NCI-H1694 (cell line): ENCODE measurements at places on chromosomes 1 and 21.

DNA sequence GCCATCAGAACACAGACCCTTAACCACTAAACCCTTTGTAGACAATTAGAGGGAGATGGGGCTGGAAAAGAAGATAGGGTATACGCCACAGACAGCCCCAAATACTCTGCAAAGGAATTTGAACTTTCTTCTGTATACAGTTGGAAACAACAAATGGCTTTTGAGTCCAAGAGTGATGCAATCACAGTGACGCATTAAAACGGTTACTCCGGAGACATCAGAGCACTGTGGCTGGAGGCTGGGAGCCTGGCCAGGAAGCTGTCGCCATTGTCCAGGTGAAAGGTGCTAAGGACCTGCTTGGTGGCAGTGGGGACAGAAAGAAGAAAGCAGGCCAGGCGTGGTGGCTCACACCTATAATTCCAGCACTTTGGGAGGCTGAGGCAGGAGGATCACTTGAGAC, 4.2 kb downstream of the FLAD1 start:
- no peak for DNase-seq

- DNase-seq, result no peak
Measured at GRCh38 chr1:17189632-17189990, 15.3 kb upstream of the PADI1 start.

DNA sequence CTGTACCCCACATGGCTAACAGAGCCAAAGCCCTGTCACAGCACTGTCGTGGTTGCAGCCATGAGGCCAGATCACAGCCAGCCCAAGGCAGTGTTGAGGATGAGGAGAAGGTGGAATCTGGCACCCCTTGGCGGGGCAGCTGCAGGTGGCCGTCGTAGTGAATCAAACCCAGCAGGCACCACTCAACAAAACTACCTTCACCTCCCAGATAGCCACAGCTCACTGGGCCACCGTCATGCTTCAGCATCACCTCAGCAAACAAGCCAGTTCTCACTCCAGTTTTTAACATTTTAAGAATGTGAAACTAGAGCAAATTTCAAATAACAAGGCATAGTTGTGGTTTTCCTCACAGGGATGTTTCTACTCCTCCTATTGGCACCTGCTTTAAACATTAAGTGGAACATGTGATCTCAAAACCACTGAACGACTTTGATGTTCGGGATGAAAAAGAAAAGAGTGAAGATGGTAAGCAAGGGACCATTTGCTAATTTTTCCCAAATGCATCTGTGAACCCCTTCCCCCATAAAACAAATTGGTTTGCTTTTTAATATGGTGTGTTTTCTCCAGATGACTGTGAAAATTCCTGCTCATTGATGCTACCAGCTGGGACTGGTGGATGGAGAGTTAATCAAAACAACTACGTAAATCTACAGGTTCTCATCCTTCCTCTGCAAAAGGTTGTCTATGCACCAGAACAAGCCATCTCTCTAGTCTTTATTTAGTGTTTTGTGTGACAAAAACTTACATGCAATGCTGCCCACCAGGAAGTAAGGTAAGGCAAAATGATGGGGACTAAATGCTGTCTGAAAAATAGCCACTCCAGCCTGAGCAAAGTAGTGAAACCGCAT, 45.5 kb downstream of the TOR1AIP2 start:
- no peak for DNase-seq

GRCh38 chr21:39084979-39085729, 98.1 kb downstream of the PSMG1 start:
- DNase-seq, result no peak

DNA sequence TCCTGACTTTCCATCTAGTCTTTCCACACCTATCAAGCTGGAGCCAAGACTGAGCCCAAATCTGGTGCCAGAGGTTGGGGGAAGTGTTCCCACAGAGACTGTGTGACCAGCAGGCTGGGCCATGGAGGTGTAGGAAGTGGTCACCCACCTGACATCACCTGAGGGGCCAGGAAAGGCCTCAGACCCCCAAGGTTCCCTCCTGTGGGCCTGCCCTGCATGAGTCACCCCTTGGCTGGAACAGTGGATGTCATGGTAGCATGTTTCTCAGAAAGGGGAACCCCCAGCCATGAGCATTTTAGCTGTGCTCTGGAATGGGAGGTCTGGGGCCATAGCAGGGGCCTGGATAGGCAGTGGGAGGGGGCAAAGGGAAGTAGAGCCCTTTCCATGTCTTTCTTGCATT, 5.7 kb upstream of the TNFRSF8 start:
- no peak for DNase-seq

DNA sequence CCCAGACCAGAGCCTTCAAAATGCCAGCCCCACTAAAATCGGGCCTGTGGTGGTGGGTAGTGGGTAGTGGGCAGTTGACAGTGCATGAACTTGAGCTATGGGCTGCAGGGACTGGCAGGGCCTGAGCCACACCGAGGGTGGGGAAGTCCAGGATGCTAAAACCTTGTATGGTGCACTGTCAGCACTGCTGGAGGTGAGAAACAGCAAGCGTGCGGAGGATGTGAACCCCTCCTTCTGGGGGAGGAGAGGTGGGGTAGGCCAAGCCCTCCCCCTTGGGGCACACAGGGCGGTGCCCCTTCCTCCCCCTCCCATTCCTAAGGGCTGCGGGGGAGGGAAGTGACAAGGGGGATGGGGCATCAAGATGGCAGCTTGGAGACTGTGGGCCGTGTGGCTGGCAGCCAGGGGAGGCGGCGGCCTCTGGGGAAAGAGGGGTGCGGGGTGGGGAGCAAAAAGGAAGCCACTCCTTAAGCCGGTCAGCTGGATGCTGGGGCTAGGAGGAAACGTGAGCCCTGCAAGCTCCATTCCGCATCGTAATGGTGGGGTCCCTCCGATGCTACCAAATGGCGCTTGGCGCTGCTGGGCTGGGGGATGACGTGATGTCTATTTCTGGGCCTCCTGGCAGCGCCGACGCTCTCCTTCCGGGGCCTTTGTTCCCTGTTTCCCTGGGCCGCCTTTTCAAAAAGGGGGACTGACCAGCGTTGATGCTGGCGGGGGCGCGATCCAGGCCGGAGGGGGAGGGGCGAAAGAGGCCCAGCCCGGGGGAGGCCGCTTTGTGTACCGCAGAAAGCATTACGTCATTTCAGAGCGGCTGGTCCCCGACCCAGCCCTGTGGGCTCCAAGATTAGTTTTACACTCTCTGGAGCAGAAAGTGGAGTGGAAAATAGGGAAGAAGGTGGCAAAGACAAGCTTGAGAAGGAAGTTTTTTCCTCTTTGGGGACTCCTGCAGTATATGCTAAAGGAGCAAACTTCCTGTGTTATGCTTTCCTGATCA, 809 bp downstream of the SYT11 start:
- DNase-seq, result peak; percentile 98

DNA sequence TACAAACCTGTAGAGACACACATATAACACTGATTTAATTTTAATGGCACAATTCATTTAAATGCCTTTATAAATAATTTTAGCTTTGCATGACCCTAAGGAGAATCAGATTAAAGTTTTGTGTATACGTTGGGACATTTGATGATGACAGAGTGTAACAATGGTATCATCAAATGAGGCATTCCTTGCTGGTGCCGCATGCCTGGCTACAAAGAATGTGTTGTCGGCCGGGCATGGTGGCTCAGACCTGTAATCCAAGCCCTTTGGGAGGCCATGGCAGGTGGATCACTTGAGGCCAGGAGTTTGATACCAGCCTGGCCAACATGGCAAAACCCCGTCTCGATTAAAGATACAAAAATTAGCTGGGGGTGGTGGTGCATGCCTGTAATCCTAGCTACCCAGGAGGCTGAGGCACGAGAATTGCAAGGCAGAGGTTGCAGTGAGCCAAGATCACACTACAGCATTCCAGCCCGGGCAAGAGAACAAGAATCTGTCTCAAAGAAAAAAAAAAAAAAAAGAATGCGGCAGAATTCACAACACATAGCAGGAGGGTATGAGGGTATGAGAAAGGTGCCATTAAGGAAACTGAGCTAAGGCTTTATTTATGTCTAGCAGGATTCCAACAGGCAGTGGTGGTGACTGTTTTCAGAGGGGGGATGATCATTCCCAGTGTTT, 58.9 kb downstream of the PTPN14 start:
- no peak for DNase-seq

DNA sequence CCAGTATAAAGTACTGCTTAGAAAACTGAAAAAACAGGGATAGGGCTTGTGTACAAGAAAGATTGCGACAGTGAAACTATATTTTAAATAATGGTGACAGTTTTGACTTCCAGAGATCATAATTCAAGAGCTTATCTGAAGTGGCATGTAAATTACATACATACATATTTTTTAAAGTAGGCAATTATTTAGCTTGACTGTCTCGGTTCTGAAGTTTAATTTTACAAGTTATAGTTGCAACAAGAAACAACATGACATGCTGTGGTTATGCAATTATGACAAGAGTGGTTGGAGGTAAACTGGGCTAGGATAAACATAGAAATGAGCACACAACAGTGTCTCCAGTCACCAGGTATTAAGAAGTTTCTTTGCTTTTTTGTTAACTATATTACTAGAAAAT, 4.1 kb downstream of the C1orf21 start:
- no peak for DNase-seq
